ENCODE measurements at places on chromosomes 6 and 20.

DNA sequence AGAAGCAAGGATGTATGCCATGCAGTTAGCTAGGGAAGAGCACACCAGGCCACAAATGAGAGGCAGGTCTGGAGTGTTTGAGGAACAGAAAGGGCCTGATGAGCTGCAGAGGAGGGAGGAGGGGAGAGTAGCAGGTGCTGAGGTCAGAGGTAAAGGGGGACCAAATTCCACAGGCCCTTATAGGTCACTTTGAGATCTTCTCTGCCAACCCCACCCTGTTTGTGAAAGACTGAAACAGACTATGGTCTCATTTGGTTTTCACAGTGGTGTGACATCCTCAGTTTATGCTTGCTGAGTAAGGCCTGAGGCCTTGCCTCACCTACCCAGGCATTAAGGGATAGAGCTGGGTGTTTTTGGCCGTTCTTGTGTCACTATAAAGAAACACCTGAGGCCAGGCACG lies 187.7 kb upstream of the MYLIP start:
- DNase-seq, result no peak

GRCh38 chr6:30615958-30616810 lies 859 bp downstream of the PPP1R10 start:
- peak; percentile 53 for DNase-seq

- no peak for DNase-seq
These were observed 730.7 kb downstream of the RFPL4B start for GRCh38 chr6:113077794-113078193.

- DNase-seq, result no peak
These were observed 135.2 kb downstream of the DST start for GRCh38 chr6:56507517-56507916.

GRCh38 chr6:8888468-8888867 lies 453.1 kb upstream of the SLC35B3 start:
- DNase-seq, result peak; percentile 42

GRCh38 chr6:166786704-166787293 lies 159.7 kb upstream of the RPS6KA2 start:
- DNase-seq, result peak; percentile 71
